ENCODE measurements at places on chromosomes 11 and 22. TPM values are rescaled to one million over a fixed set of nuclear protein-coding genes. Genes with fewer than 3 reads are reported as not detected.

Gene SLC22A25
- not detected for total RNA-seq

Gene OR2AT4
- not detected for total RNA-seq

Gene ATG2A
- 30.8 TPM for total RNA-seq

Gene CYB5R2
- total RNA-seq: 23.2 TPM

Gene MRTFA
- total RNA-seq: 49.8 TPM

Gene OR10A5
- not detected for total RNA-seq

Gene OR52H1
- not detected for total RNA-seq

Gene TMEM132A
- 218 TPM for total RNA-seq

Gene OR52I2
- total RNA-seq: not detected

Gene PRR5L
- total RNA-seq: 10.7 TPM

Gene OR52E1
- total RNA-seq: not detected

Gene CCDC116
- total RNA-seq: 0.21 TPM

Gene TH
- total RNA-seq: 11.1 TPM

Gene VWCE
- 5.4 TPM for total RNA-seq

Gene DGCR6
- total RNA-seq: 5.0 TPM

Gene TIMP3
- total RNA-seq: 45.9 TPM

Gene GRK3
- 10.3 TPM for total RNA-seq

Gene HEPHL1
- 0.05 TPM for total RNA-seq

Gene OOSP2
- not detected for total RNA-seq

Data from type B pancreatic cell (in vitro differentiated cells).